ENCODE measurements at places on chromosomes 12 and 14.

DNA sequence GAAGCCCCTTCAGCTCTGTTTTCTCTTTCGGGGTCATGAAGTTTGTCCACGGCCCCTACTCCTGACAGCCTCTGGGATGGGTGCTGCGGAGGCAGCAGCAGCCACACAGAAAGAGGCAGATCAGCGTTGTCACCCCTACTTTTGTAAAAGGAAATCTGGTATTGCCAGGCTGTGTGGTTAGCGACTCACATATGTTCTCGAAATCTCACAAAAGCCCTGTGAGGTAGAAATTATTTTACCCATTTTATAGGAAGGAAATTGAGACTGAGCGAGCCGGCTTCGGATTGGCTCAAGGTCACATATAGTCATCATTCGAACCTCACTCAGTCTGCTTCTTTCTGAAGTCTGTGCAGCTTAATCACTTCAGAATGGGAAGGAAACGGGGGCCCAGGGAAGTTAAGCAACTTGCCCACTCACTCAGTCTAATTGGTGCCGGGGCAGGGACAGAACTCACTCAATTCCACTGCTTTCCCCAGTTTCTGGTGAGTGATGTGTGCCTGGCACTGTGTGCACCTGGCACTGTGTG lies 1.1 kb upstream of the CKAP4 start:
- DNase-seq, result peak; percentile 6

DNA sequence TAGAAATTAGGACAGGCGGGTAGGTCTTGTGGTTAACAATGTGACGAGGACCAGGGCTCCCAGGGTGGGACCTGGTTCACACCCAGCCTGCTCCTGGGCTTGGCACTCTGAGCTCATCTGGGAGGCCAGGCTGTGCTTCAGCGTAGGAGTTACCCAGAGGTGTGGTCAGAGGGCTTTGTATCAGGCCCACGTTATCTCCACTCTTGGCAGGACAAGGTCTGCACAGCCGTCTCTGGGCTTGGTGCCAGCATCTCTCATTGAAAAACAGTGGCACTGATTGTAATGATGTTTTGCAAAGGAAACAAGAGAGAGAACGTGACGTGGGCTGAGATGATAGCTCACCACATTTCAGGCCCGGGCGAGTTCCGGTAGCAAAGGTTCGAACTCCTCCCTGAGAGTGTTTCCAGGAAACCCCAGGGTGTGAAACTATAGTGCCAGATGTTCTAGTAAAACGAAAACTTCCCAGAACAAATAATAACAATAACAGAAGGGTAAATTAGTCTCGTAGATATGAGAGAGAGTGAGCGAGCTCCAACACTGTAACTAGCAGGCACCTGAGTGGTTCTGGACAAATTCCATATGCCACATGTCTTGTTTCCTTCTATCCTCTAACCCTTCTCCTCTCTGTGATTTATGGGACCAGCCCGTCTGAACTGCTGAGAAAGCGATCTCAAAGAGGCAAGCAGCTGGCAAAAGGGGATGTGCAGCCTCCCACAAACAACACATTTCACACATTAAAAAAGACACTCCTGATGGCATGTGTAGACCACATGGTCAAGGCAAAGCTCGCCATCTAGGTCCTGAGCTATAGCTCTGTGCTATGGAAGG lies 227.3 kb downstream of the KTN1 start:
- peak; percentile 58 for DNase-seq

GRCh38 chr14:98890556-98891340 lies 381.2 kb downstream of the BCL11B start:
- no peak for DNase-seq

GRCh38 chr12:5716201-5716600 lies 228.9 kb downstream of the ANO2 start:
- DNase-seq, result no peak

GRCh38 chr12:53381731-53382630 lies 2.0 kb downstream of the SP1 start:
- DNase-seq, result no peak

DNA sequence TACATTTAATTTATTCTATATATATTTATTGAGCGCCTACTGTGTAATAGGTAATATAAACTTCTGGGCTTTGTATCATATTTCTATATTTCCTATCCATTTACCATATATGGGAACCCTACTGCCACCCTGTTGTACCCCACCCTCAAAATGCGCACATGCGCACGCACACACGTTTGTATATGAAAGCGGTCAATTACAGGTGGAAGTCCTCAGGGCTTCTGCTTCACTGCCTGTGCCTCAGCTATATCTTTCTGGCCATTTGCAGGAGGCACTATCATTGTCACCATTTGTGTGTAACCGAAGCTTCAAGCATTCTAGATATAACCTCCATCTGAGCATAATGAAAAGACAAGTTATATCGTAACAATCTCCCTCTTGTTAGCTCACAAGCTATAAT lies 31.3 kb upstream of the KCNMB4 start:
- DNase-seq, result no peak

Data from stimulated activated CD4-positive, alpha-beta T cell treated with anti-CD3 and anti-CD28 coated beads, Interleukin-15, amount 100 ng/mL, for 1 hour (primary cell).